ENCODE measurements at places on chromosomes 7 and 10.

DNA sequence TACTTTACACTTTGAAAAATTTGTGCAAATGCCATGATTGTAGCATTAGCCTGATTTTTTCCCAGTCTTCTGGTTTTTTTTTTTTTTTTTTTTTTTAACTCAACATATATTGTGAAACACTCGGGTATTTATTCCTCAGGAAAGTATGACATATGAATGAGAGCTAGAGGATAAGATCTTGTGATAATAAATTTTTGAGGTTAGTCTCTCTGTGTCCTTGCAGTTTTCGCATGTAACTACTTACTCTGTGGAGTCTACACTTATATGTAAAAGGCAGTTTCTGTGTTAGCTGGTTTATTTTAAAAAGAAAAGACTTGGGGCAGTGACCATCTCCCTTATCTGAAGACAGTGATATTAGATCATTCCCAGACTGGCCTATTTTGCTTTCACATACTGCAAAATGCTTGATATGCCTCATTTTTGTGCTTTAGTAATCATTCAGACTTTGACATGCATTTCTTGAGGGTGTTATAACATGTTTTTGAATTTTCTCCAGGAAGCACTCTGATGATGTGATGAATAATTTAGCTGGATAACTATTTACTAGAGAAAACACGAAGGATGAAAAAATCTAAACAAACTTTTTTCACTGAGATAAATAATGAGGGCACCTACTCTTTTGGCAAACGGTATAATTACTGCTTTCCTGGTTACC lies 371.0 kb downstream of the NRG3 start:
- no peak for DNase-seq

GRCh38 chr7:120700796-120701195 lies 157.1 kb downstream of the TSPAN12 start:
- DNase-seq: no peak

DNA sequence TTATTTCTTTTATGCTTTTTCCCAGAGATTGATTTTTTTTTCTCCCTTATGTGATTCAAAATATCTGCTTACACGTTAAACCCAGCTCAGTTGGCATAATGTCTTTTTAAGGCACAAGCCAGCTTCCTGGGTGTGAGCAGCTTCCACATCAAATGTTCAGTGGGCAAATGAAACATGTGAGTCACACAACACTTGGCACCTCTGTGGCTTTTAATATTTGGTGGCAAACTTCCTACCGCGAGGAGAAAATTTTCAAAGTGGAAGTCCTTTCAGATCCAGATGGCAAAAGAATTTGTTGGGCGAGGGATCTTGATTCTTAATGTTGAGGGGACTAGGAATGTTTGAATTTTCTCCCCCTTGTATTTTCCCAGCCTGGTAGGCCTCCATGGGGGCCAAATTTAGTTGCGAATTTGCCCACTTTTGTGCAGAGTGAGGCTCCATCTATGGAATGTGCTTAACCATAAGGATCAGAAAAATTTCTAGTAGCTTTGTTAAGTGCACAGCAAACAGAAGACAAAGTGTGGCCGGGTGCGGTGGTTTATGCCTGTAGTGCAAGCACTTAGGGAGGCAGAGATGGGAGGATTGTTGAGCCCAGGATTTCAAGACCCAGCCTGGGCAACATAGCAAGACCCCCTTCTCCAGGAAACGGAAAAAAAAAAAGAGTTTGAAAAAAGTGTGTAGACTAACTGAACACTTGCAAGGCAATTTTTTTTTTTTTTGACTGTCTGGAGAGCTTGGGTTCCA lies 31.0 kb downstream of the CUX1 start:
- DNase-seq: peak; percentile 14

GRCh38 chr7:26413007-26413691 lies 121.5 kb downstream of the SNX10 start:
- DNase-seq: no peak

DNA sequence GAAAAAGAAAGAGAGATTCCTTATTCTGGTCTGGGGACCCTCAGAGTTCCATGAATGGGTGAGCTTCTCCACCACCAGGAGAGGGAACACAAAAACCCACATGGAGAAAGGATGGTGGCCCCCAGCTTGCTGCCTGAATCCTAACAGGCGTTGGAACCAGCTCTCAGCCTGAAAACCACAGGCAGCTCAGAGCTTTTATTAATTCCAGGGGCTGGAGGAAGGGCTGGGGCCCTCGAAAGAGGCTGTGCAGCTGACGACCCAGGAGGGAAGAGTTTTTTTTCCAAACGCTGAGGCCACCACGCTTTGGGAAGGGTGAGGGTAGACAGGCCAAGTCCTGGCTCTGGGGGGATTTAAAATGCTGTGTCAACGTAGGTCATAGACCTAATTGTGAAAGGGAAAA lies 10.8 kb upstream of the ELN start:
- no peak for DNase-seq

GRCh38 chr7:48446721-48447120 lies 275.5 kb downstream of the ABCA13 start:
- no peak for DNase-seq

DNA sequence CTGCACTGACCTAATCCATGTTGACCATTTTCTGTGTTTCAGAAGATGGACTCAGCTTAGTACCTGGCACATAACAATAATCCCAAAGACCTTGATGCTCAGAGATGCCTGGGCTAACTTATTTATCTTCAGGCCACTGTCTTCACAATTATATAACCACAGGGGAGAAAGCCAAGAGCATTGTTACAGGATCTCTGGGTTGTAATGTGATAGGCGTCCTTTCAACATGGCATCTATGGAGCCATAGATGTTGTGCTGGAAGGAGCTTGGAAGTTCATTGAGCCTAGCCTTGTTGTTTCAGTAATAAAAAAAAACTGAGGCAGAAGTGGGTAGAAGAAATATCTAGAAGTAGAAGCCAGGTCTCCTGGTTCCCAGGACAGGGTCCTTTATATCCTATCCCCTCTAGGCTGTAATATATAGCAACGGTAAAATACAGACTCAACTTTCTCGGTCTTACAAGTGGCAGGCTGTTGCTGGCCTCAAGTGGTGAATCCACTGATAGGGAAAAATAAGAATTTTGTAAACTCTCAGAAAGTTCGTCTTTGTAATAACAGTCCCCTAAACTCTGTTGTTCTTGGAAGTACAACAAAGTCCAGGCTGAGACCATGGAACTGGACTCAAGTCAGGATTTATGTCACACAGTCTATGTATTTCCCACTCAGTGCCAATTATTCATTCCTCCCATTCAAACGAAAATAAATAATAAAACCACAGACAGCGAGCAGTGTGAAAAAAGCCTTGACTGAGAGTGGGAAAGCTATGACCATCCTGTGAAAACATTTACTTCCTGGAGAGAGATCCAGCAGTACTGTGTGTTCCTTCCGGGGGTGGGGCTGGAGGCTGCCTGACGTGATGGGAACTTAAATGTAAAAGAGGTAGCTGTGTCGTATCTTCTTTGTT lies 277.6 kb downstream of the REEP3 start:
- no peak for DNase-seq

DNA sequence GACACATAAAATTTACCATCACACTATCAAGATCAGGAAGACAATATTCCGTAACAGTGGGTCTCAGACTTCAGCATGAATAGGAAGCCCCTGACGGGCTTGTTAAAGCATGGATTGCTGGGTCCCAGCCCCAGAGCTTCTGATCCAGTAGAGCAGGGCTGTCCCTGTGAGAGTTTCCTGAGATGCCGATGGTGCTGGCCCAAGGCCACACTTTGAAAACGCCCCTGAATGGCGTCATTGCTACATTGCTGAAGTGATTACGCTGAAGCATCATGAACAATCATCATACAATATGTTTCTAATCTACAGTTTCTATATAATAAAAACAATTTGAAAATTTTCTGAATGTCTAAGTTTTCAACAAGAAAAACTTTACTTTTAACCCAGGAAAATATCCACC lies 38.0 kb upstream of the TMEM72 start:
- no peak for DNase-seq

GRCh38 chr10:282294-283139 lies 147.3 kb downstream of the ZMYND11 start:
- no peak for DNase-seq

DNA sequence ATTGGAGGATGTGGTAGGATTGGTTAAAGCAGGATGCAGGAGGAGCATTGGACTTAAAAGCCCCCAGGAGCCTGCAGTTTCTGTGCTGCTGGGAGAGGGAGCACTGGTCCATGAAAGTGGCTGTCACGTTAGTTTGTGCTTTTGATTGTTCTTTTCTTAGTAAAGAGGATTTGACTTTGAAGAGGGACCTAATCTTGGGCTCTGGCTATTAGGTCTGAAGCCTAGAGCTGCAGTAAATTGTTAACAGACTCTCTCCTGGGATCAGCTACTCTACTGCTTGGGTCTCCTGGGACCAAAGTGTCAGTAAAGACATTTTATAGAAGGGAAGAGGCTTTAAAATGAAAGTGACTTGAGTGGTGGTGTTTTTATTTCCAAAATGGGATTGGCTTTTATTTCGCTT lies 3.7 kb downstream of the ZFYVE27 start:
- DNase-seq: no peak
